Activated CD4-positive, alpha-beta T cell treated with anti-CD3 and anti-CD28 coated beads, Interleukin-2, amount 10 ng/mL, durations not matched to agents 7 days and 5 days (primary cell): ENCODE measurements at places on chromosomes 3 and 15. TPM values are rescaled to one million over a fixed set of nuclear protein-coding genes. Genes with fewer than 3 reads are reported as not detected.
A peak's percentile ranks its signal among the peaks of the same experiment; 100 is the strongest.

DNA sequence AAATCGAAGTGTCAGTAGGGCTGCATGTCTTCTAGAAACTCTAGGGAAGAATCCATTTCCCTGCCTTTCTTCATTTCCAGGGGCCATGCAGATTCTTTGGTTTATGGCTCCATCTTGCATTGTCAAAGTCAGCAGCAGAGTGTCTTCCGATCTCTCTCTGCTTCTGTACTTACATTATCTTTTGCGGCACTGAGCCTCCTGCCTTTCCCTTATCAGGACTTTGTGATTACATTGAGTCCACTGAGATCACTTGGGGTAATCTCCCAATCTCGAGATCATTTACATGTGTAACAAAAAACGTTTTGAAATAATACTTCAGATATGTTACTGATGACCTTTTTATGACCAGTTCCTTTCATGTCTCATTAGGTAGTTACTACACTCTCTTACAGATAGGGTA lies 695.9 kb downstream of the NSUN3 start:
- no peaks in the 10 kb centered on the region for H3K4me1 ChIP-seq
- no peaks in the 10 kb centered on the region for H3K36me3 ChIP-seq
- H3K4me3 ChIP-seq: no peak overlapping the region
- DNase-seq: no peak
- no peaks in the 10 kb centered on the region for H3K27me3 ChIP-seq
- H3K27ac ChIP-seq: no peak overlapping the region

DNA sequence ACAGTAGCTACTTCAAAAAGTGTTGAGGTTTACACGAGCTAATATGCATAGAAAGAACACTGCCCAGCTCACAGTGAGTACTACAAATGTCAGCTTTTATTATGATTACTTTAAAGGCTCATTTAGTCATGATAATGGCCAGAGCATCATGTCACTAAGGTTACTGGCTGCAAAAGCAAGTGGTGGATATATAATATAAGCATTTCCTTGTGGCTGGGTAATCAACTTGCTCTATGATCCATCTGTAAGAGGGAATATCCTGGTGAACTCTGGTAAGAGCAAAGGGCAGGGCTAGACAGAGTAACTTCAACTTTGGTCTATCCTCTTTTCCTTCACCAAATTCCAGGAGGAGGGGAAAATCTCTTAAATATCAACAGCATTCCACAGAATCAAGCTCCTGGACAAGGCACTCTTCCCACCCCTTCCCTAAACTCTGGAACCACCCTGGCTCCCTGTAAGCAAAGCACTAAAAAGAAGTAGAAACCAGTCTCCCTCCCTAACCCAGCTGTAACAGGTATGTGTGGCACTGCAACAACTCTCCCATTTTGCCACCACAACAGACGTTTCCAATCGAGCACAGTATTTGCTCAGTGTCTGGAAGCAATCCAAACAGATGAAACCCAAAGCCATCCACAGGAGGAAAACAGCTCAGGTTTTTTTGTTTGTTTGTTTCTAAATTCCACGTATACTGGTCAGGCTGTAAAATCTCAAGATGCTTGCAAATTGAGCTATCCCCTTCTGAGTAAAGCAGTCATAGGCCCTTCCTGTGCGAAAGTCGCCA lies 13.4 kb downstream of the B4GALT4 start:
- no peak overlapping the region for H3K4me3 ChIP-seq
- H3K4me1 ChIP-seq: peaks cover 24% of the 10 kb centered on the region
- no peaks in the 10 kb centered on the region for H3K27me3 ChIP-seq
- no peak for DNase-seq
- H3K27ac ChIP-seq: no peak overlapping the region

GRCh38 chr15:78167227-78167888 lies 18.2 kb downstream of the IDH3A start:
- H3K27ac ChIP-seq: peak overlapping the region; percentile 83
- DNase-seq: peak; percentile 65
- H3K27me3 ChIP-seq: no peaks in the 10 kb centered on the region
- peaks cover 77% of the 10 kb centered on the region for H3K36me3 ChIP-seq

GRCh38 chr3:70358978-70359580 lies 46.6 kb upstream of the MDFIC2 start:
- no peaks in the 10 kb centered on the region for H3K4me1 ChIP-seq
- H3K36me3 ChIP-seq: no peaks in the 10 kb centered on the region
- H3K27ac ChIP-seq: no peak overlapping the region
- DNase-seq: peak; percentile 7

DNA sequence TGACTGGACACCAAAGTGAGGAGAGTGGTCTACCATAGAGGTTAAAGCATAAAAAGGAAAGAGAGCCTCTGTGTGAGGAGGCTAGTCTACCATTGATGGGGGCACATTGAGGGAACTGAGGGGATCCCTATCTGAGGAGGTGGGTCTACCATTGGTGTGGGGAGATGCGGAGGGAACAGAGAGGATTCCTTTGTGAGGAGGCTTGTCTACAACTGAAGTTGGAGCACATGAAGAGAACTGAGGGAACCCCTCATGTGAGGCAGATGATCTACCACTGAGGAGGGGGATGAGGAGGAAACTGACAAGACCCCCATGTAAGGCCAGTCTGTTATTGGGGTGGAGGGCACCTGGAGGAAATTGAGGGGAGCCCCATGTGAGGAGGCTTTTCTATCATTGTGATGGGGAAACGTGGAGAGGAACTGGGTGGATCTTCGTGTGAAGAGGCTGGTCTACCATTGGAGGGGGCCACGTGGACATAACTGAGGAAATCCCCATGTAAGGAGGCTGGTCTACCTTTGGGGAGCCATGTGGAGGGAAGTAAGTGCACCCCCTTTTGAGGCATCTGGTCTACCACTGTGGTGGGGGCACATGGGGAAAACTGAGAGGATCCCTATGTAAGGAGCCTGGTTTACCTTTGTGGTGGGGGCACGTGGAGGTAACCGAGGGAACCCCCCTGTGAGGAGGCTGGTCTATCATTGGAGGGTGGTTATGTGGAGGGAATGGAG lies 160.1 kb downstream of the FBLN2 start:
- H3K36me3 ChIP-seq: no peaks in the 10 kb centered on the region
- no peaks in the 10 kb centered on the region for H3K4me1 ChIP-seq
- no peak overlapping the region for H3K27ac ChIP-seq
- DNase-seq: peak; percentile 4
- no peaks in the 10 kb centered on the region for H3K27me3 ChIP-seq

- H3K4me1 ChIP-seq: no peaks in the 10 kb centered on the region
- DNase-seq: no peak
- H3K27ac ChIP-seq: no peak overlapping the region
- no peaks in the 10 kb centered on the region for H3K27me3 ChIP-seq
- H3K4me3 ChIP-seq: no peak overlapping the region
These were observed 130.3 kb downstream of the LIPC start for GRCh38 chr15:58562135-58562534.

DNA sequence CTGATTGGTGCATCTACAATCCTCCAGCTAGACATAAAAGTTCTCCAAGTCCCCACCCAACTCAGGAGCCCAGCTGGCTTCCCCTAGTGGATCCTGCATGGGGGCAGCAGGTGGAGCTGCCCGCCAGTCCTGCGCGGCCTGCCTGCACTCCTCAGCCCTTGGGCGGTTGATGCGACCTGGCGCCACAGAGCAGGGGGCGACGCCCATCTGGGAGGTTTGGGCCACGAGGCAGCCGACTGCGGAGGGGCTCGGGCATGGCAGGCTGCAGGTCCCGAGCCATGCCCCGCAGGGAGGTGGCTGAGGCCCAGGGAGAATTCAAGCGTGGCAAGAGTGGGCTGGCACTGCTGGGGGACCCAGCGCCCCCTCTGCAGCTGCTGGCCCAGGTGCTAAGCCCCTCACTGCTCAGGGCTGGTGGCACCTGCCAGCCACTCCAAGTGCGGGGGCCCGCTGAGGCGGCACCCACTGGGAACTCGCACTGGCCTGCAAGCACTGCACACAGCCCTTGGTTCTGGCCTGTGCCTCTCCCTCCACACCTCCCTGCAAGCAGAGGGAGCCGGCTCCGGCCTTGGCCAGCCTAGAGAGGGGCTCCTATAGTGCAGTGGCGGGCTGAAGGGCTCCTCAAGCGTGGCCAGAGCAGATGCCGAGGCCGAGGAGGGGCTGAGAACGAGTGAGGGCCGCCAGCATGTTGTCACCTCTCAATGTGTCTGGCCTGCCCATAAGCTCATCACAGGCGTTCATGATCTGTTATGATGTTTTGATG lies 30.1 kb downstream of the COL6A6 start:
- no peaks in the 10 kb centered on the region for H3K4me1 ChIP-seq
- DNase-seq: no peak
- H3K27ac ChIP-seq: no peak overlapping the region

- peaks cover 4% of the 10 kb centered on the region for H3K27me3 ChIP-seq
- H3K27ac ChIP-seq: no peak overlapping the region
- peak; percentile 9 for DNase-seq
- no peaks in the 10 kb centered on the region for H3K36me3 ChIP-seq
- H3K4me1 ChIP-seq: peaks cover 8% of the 10 kb centered on the region
- H3K4me3 ChIP-seq: no peak overlapping the region
These were observed 9.9 kb upstream of the CCDC54 start for GRCh38 chr3:107367353-107367752.

- H3K36me3 ChIP-seq: no peaks in the 10 kb centered on the region
- H3K4me1 ChIP-seq: peaks cover 1% of the 10 kb centered on the region
- no peak overlapping the region for H3K4me3 ChIP-seq
- H3K27me3 ChIP-seq: peaks cover 19% of the 10 kb centered on the region
- no peak for DNase-seq
These were observed 42.6 kb downstream of the DZIP1L start for GRCh38 chr3:138072796-138073195.

The FILIP1L gene
- total RNA-seq: 0.44 TPM

The NEK10 gene
- total RNA-seq: 0.79 TPM
